ENCODE measurements at places on chromosomes 5 and 9.

GRCh38 chr9:114771889-114772288, 34.0 kb downstream of the TNFSF15 start:
- DNase-seq, result no peak

DNA sequence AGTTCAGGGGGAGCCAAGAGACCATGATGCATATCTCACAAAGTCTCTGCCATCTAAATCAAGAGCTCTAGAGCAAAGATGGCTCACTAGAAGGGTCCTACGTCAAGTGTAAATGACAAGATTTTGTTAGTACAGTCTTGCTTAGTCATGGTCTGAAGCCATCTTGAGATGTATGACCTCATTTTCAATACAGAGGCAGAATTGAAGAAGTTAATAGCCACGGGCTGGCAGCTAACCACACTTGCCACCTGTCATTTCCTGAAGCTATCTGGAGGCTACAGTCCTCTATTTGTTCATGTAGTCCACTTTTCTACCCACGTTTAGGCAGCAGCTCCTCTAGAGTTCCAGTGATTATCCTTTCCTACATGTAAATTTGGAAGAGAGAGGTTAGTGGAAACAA, 231.7 kb upstream of the CDH12 start:
- DNase-seq, result no peak

GRCh38 chr9:124532897-124533296, 25.7 kb upstream of the NR5A1 start:
- DNase-seq, result no peak

DNA sequence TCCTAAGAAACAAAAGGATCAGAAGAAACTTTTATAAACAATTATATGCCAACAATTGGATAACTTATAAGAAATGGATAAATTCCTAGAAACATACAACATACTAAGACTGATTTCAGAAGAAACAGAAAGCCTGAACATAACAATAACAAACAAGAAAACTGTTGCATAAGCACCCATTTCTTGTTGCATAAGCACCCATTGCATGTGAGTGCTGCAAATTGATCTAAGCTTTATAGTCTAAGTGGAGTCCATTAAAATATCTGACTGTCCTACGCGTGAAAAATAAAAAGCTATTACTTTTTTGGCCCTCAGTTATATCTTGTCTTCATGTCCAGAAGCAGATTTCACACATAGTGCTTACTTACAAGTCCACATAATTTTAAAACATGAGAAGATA, 19.3 kb downstream of the TYRP1 start:
- no peak for DNase-seq

GRCh38 chr9:7533376-7534090, 266.0 kb downstream of the DMAC1 start:
- DNase-seq, result no peak

GRCh38 chr9:33455945-33456344, 8.6 kb upstream of the AQP3 start:
- no peak for DNase-seq

- peak; percentile 93 for DNase-seq
Measured at GRCh38 chr5:134088291-134088690, 26.2 kb upstream of the TCF7 start.

DNA sequence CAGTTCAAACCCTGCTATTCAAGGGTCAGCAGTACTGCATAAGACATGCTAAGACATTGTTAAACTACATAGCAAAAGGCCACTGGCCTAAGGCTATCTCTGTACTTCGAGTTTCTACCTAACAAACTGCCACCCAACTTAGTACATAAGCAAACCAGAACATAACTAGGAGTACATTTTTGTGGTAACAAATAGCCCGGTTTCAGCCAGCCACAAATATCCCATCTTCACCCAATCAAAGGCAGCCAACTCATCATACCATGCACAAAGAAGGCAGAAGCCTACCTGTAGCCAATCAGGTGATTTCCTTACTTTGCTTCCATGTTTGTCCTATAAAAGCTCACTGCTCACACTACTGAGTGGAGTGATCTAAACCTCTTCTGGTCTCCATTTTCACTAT, 201.4 kb downstream of the SMARCA2 start:
- DNase-seq, result no peak
